ENCODE measurements at places on chromosomes 11 and 22.

- DNase-seq: no peak
Observed at GRCh38 chr11:65639623-65640482, 2.0 kb downstream of the SIPA1 start.

DNA sequence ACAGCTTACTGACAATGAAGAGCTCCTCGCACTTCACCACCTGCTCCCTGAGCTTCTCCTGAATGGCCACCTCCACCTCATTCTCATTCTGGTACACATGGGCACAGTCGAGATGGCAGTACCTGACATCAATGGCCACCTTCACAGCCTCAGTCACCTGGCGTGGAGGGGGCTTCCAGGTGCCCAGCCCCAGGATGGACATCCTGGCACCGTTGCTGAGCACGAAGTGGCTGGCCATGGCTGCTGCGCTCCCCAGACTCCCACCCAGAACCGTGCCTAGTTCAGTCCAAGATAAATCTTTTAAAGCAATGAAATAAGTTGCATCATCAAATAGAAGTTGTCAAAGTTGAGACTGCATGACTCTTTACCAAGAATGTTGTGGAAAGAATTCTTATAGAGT, 128.1 kb upstream of the SOX6 start:
- DNase-seq: no peak

- DNase-seq: no peak
Observed at GRCh38 chr22:17131686-17132085, 10.5 kb upstream of the TMEM121B start.

GRCh38 chr11:104968355-104968855, at the start of gene CASP4:
TSS of gene CASP4 (minus strand) at chr11:104968574. CDS start at chr11:104968525, 49 bp downstream.
- peak; percentile 83 for DNase-seq

- no peak for DNase-seq
Observed at GRCh38 chr11:131652231-131652630, 281.8 kb downstream of the NTM start.

DNA sequence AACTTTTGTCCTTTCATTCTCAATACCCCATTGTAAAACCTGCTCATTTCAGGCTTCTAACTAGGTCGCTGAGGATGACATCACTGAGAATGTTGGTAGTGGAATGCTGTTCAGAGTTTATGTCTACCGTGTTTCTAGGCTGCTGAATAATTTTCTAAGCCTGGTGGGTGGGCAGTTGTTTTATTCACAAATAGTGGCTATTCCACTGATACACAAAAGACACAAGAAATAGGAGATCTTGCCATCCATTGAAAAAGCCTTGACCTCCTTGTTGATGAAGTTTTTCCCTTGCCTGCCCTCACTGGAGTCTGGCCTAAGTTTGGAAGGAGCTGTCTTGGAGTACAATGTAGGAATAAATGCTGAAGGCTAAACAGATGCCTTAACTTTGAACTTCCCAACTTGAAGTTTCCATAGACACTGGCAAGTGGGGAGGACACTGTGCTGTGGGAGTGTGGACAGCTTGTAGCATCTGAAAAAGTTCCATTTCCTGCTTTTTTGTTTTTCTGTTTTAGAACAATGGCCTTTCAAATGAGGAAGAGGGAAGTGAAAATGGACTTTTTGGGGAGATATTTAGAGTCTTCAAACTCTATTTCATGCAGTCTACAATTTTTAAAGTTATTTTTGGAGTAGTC, 59.2 kb downstream of the TRIM44 start:
- no peak for DNase-seq

GRCh38 chr11:135006800-135007199, 594.8 kb upstream of the B3GAT1 start:
- no peak for DNase-seq

GRCh38 chr11:134800130-134800529, 388.1 kb upstream of the B3GAT1 start:
- DNase-seq: no peak

DNA sequence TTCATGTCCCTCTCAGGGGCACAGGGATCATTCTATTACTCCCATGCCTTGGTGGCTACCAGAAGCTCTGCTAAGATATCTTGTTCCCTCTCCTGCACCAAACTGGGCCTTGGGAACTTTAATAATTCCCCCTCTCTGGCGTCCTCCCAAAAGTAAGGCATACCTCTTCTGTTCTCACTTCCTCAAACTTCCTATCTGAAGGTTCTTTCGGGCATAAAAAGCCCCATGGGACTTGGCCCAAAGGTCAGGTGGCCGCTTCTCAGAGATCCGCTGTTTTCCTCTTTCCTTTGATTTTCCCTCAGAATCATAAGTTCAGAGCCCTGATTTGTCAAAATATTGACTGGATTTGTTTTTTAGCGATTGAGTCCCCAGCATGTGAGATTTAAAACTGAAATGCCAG, 13.0 kb downstream of the POLD3 start:
- DNase-seq: no peak

DNA sequence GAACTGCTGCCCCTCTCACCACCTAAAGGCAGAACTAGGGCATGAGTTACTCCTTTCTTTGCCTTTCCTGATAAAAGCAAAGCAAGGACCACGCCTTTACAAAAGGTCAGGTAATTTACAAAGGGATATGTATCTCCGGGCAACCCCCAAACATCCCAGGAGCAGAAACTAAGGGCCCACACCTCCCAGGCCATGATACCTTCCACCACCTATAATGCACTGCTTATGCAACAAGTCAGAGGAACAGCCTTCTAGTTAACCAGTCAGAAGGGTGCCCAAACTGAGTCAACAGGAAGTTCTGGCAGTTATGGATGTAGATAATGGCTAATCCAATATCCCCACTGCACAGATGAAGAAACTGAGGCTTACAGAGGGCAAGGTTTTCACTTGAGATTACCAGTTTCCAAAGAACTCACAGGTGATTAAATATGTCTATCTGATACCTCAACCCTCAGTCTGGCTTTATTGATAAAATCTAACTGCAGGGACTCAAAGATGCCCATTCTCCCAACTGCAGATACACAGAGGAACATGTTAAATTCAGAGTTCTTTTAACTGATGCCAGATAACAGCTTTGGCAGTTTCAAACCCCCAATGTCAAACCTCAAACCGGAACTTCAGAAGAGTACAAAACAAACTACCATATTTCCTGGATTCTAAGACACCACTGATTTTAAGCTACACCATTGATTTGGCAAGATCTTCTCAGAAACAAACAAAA, 16.8 kb upstream of the CASTOR1 start:
- DNase-seq: peak; percentile 80

- DNase-seq: no peak
Observed at GRCh38 chr22:39206491-39206890, 38.3 kb downstream of the PDGFB start.

- no peak for DNase-seq
Observed at GRCh38 chr11:15937601-15938120, 418.7 kb downstream of the SOX6 start.

- DNase-seq: no peak
Observed at GRCh38 chr11:62479631-62480201, 60.9 kb downstream of the SCGB1A1 start.

DNA sequence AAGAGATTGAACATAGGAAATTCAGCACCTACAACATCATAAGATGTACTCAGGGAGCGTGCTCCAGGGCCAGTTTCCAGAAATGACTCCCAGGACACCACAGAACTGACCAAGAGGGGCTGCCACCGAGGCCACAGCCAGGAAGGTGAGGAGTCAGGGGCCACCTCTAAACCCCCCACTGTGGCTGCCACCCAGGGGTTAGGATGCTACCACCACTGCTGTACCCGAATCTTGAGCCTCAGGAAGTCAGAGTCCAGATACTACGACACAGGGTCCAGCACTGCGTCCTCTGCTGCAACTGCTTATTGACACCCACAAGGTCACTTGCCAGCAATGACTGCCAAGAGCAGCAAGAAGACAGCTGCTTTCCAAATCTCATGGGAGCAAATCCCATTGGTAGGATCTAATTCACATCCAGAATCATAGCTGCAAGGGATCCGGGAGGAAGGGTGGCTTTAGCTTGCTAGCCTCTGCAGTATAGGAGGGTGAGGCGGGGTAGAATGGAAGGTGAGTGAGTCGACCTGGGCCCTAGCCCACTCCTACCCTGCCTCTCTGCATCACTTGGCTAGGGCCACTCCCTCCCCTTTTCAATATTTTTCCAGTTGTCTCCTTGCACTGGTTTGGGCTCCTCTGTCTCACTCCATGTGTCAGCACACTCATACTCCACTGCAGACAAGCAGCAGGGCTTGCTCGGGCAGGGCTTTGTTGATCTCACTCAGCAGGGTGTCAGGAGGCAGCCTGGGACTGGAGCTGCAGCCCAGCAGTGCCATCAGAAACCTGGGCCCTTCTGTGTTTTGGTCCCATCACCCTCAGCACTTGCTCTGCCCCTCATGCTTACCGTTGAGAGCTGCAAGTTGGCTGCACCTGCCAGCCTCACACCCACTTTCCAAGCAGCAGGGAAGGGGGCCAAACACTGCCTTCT, 18.1 kb upstream of the CYTH4 start:
- no peak for DNase-seq

GRCh38 chr11:83034673-83035014, 37.1 kb downstream of the RAB30 start:
- no peak for DNase-seq

DNA sequence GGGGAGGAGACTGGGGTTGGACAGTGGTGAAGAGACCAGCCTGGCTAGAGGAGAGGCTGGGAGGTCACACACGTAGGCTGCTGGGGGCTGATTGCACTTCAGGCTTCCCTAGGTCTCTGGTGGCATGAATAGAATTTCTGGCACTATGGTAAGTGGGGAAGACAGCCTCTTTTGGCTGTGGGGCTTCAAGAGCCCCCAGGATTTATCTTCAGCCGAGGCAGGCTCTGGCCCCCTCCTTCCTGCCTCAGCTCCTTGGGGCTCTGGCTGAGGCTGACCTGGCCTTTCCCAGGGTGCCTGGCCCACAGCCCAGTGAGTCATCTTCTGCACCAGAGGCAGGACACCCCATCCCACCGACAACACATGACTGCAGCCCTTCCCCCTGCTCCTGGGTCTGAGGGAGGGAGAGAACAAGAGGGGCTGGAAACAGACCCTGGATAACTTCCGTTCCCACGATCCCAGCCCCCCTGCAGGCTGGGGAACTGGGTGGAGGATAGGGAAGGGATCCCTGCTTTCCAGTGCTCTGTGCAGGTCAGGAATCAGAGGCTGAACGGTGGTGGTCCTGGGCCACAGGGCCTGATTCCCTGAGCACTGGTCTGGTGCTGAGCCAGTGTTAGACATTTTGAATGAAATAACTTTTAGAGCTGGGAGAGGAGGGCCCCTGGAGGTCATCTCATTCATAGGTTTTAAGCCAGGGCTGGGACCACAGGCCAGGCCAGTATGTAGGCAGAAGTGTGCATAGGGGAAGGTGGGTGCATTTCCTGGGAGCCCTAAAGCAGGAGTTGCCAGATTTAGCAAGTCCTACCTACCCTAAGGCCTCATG, 26.5 kb downstream of the ARHGEF17 start:
- no peak for DNase-seq

- DNase-seq: no peak
Observed at GRCh38 chr11:119367661-119368120, 13.8 kb downstream of the USP2 start.

GRCh38 chr11:128719556-128719824, 25.6 kb downstream of the FLI1 start:
- DNase-seq: no peak

DNA sequence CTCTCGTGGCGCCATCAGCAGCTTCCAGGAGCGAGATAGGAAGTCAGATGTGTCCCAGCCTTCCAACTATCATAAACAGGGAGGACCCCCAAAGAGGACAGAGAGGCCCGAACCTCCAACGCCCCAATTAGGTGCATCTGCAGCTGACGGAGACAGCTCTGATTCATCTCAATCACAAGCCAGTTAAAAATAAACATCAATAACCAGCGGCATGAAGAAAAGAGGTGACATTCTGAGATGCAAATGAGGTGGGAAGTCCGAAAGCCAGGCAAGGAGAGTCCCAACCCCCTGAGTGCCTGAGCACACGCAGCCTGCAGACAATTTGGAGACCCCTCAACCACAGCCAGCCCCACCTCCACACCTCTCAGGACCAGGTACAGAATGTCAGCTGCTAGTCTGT, 28.1 kb upstream of the IGSF9B start:
- DNase-seq: no peak

- no peak for DNase-seq
Observed at GRCh38 chr11:63494975-63495374, 4.0 kb upstream of the PLAAT5 start.

DNA sequence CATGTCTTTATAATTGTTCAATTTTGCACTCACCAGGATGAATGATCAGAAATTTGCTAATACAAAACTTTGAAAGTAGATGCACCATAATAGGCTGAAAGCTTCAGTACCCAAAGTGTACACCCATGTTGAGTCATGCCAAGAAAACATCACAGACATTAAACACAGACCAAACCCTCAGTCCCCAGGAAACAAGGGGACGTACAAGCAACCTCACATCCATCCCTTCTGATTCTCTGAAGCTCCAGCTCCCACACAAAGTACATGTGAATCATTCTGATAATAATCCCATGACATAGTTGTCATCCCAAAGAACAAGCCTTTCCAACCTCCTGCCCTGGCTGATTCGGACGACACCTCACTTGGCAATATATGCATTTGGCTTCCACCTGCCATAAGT, 183.8 kb downstream of the SNX19 start:
- no peak for DNase-seq

DNA sequence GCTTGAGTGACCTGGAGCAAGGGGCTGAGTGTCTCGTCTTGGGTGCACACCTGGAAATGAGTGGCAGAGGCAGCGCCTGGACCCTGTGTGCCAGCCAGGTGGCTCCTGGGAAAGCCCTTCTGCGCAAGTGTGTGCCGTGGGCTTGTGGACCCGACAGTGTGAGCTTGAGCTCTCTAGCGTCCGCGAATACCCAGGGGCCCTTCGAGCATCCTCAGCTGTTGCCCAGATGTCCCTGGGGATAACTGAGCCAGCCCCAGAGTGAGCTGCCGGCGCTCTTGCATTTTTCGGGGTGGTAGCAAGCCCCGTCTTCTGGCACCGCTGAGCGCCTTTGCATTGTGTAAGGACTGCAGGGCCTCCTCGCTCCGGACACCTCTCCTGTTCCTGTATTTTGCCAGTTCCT, 399.2 kb downstream of the TBC1D22A start:
- no peak for DNase-seq

- no peak for DNase-seq
Observed at GRCh38 chr11:9838961-9839360, 175.1 kb downstream of the SWAP70 start.

GRCh38 chr11:48193876-48194275, 22.7 kb upstream of the OR4B1 start:
- DNase-seq: no peak
